Effector memory CD4-positive, alpha-beta T cell (primary cell): ENCODE measurements at places on chromosomes 1 and 21.

GRCh38 chr1:64948905-64949833 is 17.2 kb downstream of the JAK1 start:
- peaks cover 24% of the 10 kb centered on the region for H3K4me1 ChIP-seq
- DNase-seq, result no peak
- H3K36me3 ChIP-seq, result no peaks in the 10 kb centered on the region
- no peak overlapping the region for H3K4me3 ChIP-seq
- H3K27me3 ChIP-seq, result no peaks in the 10 kb centered on the region
- no peak overlapping the region for H3K27ac ChIP-seq

GRCh38 chr1:113654883-113655282 is 104.4 kb downstream of the PHTF1 start:
- no peaks in the 10 kb centered on the region for H3K36me3 ChIP-seq
- DNase-seq, result no peak
- H3K4me3 ChIP-seq, result no peak overlapping the region
- H3K4me1 ChIP-seq, result no peaks in the 10 kb centered on the region
- no peak overlapping the region for H3K27ac ChIP-seq

GRCh38 chr1:49045371-49045770 is 268.7 kb upstream of the BEND5 start:
- H3K27ac ChIP-seq, result no peak overlapping the region
- no peaks in the 10 kb centered on the region for H3K36me3 ChIP-seq
- no peak for DNase-seq
- H3K27me3 ChIP-seq, result no peaks in the 10 kb centered on the region
- no peaks in the 10 kb centered on the region for H3K4me1 ChIP-seq
- no peak overlapping the region for H3K4me3 ChIP-seq

GRCh38 chr21:16407403-16408240 is 677.8 kb downstream of the USP25 start:
- no peak overlapping the region for H3K27ac ChIP-seq
- no peaks in the 10 kb centered on the region for H3K4me1 ChIP-seq
- DNase-seq, result no peak
- H3K27me3 ChIP-seq, result no peaks in the 10 kb centered on the region
- H3K36me3 ChIP-seq, result no peaks in the 10 kb centered on the region

DNA sequence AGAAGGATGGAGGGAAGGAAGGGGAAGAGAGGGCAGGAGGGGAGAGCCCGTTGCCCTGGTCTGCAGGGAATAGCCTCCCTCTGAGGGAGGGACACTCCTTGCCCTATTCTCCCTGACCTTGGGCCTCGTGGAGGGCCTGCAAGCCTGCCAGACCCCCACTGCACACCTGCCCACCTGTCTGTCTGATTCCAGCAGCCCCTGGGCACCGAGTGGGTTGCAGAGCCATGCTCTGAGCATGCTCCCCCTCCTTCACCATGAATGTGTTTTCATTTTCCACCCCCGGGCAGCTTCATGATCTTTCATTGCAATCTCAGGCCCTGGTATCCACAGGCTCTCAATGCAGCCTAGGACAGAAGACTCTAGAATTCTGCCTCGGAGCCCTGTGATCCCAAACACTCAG is 5.1 kb upstream of the NPHP4 start:
- H3K27me3 ChIP-seq, result no peaks in the 10 kb centered on the region
- peaks cover 24% of the 10 kb centered on the region for H3K4me1 ChIP-seq
- no peak overlapping the region for H3K27ac ChIP-seq
- no peak for DNase-seq
- H3K4me3 ChIP-seq, result no peak overlapping the region
- no peaks in the 10 kb centered on the region for H3K36me3 ChIP-seq

DNA sequence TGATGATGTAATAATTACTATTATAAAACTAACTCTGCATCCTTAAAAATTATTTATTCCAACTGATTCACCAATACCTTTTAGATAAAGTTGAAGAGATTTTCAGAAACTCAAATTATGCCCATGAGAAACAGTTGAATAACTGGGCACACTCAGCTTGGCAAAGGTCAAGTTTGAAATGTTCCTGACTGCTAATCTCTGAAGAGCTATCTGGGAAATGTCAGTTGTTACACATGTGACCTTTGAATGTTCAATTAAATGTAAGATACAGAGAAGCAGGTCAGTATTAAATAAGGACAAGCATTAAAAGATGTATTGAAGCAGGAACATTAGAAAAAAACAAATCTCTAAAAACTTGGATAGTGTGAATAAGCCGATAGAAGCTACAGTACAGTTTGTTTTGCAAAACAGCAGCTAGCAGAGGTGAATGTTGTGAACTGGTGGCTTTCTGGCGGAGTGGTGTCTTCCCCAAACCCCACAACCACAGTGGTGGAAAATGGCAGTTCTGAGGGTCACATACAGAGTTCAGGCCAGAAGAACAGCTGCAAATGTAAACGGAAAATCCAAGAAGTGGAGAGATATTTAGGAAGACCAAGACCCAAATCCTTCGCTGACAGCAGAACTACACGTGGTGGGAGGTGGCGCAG is 61.9 kb upstream of the SLC5A9 start:
- no peak overlapping the region for H3K4me3 ChIP-seq
- no peak overlapping the region for H3K27ac ChIP-seq
- no peaks in the 10 kb centered on the region for H3K36me3 ChIP-seq
- no peak for DNase-seq
- no peaks in the 10 kb centered on the region for H3K4me1 ChIP-seq
- no peaks in the 10 kb centered on the region for H3K27me3 ChIP-seq

DNA sequence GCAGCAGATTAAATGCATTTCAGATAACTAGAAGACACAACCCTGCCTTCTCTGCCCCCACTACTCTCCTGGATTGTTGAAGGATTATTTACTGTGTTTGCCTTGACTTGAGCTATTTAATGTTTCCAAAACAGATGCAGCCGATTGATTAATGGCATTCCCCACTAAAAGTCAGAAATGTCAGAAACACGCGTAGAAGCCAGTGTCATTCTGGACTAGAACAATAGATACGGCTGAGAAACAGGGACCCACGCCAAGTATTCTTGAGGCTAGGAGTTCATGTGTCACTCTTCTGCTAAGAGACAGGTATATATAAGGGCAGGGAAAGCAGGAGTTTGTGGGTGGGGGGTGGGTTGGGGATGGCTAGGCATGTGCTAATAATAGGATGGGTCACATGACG is 366.7 kb upstream of the PROX1 start:
- H3K4me1 ChIP-seq, result no peaks in the 10 kb centered on the region
- no peaks in the 10 kb centered on the region for H3K36me3 ChIP-seq
- no peak for DNase-seq
- no peak overlapping the region for H3K4me3 ChIP-seq
- H3K27me3 ChIP-seq, result no peaks in the 10 kb centered on the region

GRCh38 chr1:18041102-18041501 is 66.5 kb upstream of the IGSF21 start:
- H3K4me3 ChIP-seq, result no peak overlapping the region
- H3K27me3 ChIP-seq, result no peaks in the 10 kb centered on the region
- no peaks in the 10 kb centered on the region for H3K4me1 ChIP-seq
- DNase-seq, result no peak
- no peaks in the 10 kb centered on the region for H3K36me3 ChIP-seq

DNA sequence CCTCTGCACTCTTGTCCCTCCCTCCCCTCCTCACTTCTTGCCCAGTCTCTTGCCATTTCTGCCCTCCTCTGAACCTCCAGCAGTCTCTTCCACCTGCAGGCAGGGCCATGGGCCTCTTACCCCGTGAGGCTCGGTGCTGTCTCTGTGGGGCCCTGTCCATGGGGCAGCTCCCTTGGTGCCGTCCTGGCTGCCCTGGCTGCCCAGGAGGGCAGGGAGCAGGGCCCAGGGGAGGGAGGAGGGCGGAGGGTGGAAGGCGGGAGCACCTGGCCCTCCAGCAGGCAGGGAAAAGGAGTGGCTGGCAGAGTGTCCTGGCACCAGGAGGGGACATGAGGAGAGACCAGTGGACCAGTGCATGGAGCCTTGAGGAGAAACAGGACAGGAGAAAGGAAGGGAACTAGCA is at the start of gene RORC:
TSS of gene RORC (minus strand) at position 198 of the 400 bp plus-strand sequence. CDS start at position 160, 38 bp downstream.
- H3K27ac ChIP-seq, result peak within 1 kb of the TSS; percentile 66
- DNase-seq, result no peak
- peaks cover 87% of the 10 kb centered on the region for H3K4me1 ChIP-seq
- no peaks in the 10 kb centered on the region for H3K36me3 ChIP-seq
- no peaks in the 10 kb centered on the region for H3K27me3 ChIP-seq

DNA sequence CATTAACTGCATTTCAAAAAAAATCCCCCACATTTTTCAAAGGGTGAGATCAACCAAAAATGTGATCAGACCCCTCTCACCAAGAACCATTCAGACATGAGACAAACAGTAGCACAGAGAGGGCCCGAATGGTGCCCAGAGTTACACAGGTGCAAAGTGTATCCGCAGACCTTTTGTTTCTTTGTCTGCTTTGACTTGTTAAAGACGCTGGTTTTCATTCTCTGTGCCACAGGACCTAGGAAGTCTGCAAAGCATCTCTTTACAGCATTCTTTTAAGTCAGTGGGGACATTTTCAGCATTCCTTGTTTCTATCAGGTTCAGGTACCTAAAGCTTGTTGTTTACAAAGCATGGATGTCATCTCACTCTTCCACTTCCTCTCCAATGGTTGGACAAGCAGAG is 87.2 kb upstream of the MAP1LC3C start:
- no peaks in the 10 kb centered on the region for H3K36me3 ChIP-seq
- no peak overlapping the region for H3K4me3 ChIP-seq
- H3K27ac ChIP-seq, result no peak overlapping the region
- no peaks in the 10 kb centered on the region for H3K27me3 ChIP-seq
- H3K4me1 ChIP-seq, result no peaks in the 10 kb centered on the region

DNA sequence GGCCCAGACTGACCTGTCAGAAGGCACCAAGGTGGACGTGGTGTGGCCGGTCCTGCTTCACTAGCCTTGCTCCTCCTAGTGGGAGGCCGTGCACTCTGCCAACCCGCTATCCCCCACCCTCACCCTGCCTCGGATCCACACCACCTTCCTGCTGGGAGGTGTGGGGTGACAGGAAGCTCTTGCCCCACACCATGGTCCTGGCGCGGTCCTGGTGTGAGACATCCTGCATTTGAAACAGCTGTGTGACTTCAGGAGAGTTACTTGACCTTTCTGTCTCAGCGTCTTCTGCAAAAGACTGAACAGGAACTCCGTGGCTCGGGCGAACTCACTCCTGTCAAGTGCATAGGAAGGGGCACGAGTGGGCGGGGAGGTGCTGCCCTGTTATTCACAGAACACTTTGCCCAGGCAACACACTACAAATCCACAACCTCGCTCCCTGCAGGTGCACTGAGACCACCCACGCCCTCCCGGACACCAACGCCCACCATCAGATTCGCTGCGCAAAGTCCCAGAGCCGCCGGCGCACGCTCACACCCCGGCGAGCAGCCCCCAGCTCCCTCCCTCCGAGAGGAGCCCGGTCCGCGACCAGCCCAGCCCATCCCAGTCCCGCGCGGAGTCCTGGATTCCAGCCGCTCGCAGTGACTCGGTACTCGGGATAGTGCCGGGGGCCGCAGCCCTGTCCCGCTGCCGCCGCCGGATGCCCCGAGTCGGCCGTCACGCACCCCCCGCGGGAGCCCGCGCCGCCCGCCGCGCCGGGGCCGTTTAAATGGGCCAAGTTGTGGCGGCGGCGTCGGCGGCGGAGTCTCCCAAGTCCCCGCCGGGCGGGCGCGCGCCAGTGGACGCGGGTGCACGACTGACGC is at the start of gene SAMD11:
TSS of gene SAMD11 (plus strand) at position 793 of the 860 bp plus-strand sequence. CDS start 509 bp downstream, outside the sequence.
- peak; percentile 45 for DNase-seq
- H3K27me3 ChIP-seq, result peaks cover 47% of the 10 kb centered on the region
- H3K36me3 ChIP-seq, result no peaks in the 10 kb centered on the region

DNA sequence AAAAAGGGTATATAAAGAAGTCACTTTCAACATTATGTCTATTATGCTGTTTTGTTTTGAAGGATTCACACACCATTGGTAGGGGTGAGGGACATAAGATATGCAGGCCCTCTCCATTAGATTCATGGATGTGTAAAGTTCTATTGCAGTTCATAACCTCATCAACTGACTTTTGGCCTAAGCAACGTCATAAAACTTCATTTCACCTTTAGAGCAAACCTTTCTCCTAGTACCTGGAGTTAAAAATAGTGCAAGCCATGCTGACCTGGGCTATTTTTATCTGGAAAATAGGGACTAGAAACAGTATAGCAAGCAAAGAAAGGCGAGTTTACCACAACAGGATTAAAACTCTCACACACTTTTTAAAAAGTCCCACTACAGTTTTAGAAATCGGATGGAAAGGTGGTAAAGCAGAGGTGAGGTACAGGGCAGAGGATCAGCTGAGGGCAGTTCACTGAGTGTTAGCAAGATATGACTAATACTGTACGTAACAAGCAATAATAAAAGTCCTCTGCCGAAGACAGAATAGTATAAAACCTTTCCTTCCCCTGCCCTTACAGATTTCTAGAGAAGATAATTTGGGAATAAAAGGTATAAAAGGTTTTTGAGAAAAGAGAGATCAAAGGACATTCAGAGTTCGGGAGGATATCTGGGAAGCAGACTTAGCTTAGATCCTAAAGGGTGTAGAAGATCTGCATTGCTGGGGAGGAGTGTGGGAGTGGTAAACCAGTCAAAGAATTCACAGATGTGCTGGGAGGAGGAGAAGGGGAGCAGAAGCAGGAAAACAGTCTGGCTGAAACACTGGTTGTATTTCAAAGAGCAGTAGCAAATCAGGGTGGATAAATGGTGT is 14.3 kb downstream of the EGLN1 start:
- DNase-seq, result no peak
- H3K4me1 ChIP-seq, result no peaks in the 10 kb centered on the region
- H3K27me3 ChIP-seq, result no peaks in the 10 kb centered on the region
- no peak overlapping the region for H3K4me3 ChIP-seq
- no peak overlapping the region for H3K27ac ChIP-seq

DNA sequence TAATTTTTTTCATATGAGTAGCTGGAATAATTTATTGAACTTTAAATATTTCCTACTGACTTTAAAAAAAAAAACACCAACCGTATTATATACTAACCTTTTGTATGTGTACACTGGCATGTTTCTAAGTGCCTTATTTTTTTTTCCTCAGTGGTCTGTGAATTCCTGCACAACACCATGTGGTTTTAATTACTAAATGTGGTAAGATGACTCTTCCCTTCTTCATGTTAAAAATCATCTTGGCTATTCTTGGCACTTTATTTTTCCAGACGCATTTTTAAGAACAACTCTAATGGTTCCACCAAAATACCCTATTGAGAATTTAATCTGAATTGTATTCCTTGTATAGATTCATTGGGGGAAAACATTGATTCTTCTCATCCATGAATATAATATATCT is 28.4 kb downstream of the PPP2R5A start:
- no peaks in the 10 kb centered on the region for H3K27me3 ChIP-seq
- H3K36me3 ChIP-seq, result no peaks in the 10 kb centered on the region
- no peak for DNase-seq
- no peak overlapping the region for H3K27ac ChIP-seq
- H3K4me1 ChIP-seq, result no peaks in the 10 kb centered on the region

GRCh38 chr1:242585616-242586359 is 61.3 kb upstream of the PLD5 start:
- no peak overlapping the region for H3K4me3 ChIP-seq
- H3K36me3 ChIP-seq, result no peaks in the 10 kb centered on the region
- H3K27me3 ChIP-seq, result no peaks in the 10 kb centered on the region
- no peak for DNase-seq
- no peaks in the 10 kb centered on the region for H3K4me1 ChIP-seq
